NCI-H345 (cell line): ENCODE measurements at places on chromosomes 12 and 14.

DNA sequence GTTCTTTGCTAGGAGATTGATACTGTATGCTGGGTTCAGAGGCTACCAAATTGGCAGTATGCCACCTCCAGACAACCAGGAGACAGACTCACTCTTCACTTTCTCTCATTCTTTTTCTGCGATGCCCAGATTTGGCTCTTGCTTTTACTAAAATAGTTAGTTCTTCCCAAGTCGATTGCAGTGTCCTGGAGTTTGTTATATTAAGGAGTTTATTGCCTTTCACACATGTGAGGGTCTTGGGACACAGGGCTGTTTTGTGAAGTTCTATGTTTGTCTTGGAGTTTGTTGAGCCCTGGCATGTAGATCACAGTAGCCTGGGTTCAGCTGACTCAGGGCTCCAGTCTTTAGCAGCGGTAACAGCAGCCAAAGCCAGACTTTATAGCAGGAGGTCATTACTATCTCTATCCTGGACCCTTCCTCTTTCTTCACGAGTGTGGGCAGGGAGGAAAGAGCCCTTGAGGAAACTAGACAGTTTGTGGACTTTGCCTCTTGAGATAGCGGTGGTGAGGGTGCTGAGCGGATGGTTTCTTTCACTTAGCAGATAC lies 1.6 kb downstream of the MLEC start:
- no peak for DNase-seq

GRCh38 chr12:15596174-15596573 lies 193.0 kb downstream of the EPS8 start:
- DNase-seq, result no peak

DNA sequence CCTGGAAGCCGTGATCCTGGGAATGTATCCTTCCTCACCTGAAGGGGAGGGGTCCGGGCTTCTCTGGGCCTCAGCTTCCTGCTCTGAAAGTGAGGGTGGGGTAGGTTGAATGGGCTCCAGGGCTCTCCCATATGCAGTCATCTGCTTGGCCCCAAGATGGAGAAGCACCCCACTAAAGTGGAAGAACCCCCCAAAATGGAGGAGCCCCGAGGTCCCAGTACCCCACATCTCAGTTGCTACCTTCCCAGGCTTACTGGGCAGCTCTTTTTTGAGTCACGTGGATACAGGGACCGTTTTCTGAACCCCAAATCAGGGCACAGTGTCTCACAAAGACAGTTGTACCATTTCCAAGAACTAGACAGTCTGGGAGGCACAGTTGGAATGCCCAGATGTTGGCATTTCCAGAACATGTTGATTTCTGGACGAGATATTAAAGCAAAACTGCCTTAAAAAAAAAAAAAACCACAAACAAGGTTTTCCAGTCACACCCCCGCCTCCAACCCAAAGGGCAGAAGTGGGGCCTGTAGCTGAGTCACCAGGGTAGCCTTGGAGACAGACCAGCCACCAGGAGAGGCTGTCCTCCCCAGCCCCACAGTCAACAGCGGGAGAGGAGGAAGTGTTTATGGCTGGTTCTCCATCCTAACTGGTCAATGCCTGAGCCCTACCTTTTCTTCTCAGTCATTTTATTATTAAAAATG lies 12.1 kb downstream of the VASH1 start:
- DNase-seq, result no peak

DNA sequence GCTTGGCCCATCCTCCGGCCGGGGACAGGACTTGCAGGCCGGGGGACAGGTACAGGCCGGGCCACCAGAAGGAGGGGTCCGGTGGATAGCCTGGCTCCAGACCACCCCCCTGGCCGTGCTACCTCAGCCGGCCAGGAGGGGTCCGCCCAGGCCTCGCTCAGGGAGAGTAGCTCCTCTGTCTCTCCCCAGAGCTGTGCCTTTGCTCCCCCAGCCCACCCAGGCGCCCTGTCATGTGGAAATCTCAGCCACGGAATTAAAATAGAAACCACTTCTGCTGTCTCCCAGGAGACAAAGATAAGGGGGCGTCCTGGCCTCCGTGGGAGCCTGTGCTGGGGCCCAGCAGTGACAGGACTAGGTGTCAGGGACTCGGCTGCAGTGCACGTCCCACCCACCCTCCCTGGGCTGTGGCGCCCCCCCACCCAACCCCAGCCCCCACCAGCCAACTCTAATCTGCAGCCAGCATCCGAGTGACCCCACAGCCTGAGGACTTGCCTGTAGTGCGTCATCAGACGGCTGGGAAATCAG lies 3.3 kb upstream of the CRIP2 start:
- no peak for DNase-seq

DNA sequence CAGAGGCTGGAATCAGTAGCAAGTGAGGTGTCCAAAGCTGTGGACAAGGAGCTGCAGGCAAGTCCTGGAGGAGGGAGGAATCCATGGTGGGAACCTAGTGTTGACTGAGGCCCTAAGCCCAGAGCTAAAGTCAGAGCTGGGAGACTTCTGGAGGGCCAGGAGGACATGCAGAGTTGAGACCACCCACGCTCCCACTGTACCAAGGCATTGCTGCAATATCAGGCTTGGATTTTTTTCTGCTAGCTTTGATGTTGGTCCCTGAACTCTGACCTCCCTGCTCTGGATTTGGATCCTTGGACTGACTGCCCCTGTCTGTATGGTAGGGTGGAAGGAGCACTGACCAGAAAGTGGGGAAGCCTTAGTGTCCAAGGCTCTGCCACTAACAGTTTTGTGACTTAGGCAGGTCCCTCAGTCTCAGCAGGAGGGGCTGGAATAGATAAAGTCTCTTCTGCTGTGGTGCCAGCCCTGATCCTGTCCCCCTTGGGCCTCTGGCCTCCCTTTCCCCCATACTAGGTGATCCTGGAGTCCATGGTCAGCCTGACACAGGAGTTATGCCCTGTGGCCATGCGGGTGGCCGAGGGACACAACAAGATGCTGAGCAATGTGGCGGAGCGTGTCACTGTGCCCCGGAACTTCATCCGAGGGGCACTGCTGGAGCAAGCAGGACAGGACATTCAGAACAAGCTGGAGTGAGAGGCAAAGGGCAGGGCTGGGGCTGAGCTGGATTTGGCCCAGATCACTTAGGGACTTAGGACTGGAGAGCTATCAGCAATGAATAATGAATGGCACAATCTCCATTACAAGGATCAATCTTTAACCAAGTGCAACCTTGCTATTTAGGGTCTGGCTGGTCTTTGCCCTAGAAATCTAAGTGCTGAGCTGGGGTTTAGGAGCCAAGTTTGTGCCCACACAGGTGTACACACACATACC lies 9.4 kb downstream of the CARMIL3 start:
- no peak for DNase-seq

DNA sequence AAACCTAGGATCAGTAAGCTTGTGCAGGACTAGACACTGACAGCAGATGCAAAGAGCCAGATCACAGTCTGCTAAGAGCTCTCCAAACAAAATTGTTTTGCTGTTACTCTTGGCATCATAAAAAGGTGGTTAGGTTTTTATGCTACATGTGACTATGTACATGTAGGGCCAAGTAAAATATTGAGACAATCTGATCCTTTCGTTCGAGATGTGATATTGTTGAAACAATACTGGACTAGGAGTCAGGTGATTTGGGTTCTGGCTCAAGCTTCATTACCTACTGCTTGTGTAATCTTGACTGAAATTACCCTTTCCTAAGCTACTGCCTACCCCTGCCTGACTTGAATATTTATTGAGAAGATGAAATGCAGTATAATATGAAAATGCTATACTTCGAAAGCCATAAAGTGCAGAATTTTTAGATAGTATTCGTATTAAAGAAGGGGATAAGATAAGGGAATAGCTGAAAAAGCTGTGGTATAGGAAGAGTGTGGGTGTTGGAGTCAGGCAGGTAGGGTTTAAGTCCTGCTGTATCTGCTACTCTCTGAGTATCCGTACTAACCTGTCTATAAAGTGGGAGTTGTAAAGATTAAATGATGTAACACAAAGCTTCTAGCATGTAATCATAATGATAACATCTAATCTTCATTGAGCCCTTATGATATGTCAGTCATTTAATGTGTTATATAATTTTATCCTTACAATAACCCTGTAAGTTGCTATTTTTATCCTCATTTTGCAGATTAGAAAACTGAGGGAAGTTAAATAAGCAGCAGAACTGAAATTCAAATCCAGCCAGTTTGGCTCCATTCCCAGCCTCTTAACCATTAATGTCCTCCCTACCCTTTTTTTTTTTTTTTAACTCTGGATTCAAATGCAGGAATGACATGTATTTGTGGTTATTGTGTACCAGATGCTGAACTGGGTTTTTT lies 38.6 kb upstream of the ATF1 start:
- DNase-seq, result no peak

DNA sequence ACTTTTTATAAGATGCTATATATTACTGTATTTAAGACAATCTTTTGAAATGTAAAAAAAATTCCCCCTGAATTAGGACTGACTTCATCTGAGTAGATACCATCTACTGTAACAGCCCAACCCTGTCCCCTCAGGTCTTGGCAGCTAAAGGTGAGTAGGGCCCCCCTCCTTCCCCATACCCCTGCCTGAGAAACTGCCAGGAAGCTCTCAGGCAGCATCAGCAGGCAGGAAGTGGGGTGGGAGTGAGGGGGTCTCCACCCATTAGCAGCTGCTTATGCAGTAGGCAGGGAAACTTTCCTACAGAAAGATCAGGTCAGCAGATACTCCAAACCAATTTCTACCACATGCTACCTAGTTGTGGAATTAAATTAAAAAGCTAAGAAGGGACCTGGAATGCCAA lies 62.5 kb downstream of the PAX9 start:
- no peak for DNase-seq

GRCh38 chr12:9619411-9620179 lies 11.9 kb upstream of the KLRB1 start:
- DNase-seq, result no peak

DNA sequence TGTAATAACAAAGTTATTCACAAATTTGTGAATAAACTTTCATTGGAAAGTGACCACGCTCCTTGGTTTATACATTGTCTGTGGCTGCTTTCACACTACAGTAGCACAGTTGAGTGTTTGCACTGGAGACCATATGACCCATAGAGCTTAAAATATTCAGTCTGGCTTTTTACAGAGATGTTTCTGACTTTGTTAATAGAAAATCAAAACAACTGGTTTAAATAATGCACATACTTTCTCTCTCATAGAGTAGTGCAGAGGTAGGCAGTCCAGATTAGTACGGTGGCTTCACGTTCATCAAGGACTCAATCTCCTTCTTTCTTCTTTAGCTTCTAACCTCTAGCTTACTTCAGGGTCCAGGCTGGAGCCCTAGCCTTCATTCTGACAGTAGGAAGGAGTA lies 36.2 kb downstream of the PSEN1 start:
- no peak for DNase-seq

DNA sequence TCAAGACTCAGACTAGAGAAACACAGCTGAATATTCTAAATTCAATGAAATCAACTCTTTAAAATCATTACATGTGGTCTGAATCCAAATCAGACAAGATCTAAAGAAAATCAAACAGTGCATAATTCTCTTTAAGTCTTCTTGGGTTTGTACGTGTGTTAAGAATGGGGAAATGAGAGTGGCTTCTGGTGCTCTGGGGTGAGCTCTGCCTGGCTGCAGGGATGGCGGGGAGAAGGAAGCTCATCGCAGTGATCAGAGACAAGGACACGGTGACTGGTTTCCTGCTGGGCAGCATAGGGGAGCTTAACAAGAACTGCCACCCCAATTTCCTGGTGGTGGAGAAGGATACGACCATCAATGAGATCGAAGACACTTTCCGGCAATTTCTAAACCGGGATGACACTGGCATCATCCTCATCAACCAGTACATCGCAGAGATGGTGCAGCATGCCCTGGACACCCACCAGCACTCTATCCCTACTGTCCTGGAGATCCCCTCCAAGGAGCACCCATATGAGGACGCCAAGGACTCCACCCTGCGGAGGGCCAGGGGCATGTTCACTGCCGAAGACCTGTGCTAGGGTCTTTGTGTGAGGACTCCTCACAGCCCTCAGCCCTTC lies 20.9 kb downstream of the SENP1 start:
- no peak for DNase-seq

DNA sequence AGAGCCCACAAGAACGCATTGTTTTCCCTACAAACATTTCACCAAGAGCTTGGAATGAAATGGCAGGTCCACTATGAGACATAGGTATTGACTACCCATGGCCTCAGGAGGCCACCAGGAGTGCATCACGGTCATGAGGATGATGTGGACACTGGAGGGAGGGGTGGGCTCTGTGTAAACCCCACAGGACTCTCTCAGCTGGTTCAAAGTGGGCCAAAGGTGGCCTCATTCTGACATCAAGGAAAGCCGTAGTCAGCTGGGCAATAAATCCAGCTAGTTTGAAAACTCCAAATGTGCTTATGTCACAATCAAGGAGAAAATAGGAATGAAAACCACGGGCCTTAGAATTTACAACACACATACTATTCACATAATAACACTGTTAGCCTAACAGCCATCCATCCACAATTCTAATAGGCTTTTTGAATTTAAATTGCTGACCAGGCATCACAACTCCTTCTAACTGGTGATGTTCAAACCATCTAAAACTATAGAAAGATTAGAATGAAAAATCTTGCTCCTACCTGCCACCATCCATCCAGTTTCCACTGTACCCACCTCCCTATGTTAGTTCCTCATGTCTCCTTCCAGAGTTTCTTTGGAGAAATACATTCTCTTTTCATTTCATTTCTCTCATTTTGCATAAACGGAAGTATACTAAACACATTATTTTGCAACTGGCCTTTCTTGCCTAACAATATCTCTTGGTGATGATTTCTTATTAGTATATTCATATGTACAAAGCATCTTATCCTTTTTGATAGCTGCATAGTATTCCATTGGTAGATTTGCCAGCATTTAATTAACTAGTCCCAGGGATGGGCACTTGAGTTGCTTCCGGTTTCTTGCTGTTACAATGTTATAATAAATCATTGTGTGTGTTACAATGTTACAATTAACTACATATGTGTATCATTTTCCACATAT lies 21.5 kb downstream of the CMKLR1 start:
- no peak for DNase-seq

GRCh38 chr12:131311764-131312163 lies 358.1 kb downstream of the ADGRD1 start:
- DNase-seq, result no peak

DNA sequence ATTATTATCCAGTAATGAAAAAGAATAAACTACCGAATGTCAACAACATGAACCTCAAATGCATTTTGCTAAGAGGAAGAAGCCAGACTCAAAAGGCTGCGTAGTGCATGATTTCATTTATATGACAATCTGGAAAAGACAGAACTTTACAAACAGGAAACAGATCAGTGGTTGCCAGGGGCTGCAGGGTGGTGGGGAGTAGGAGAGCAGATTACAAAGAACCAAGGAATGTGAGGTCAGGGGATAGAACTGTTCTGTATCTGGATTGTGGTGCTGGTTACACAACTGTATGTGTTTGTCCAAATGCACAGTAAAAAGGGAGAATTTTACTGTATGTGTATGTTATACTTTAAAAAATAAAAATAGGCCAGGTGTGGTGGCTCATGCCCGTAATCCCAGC lies 89.7 kb upstream of the MYL2 start:
- no peak for DNase-seq

DNA sequence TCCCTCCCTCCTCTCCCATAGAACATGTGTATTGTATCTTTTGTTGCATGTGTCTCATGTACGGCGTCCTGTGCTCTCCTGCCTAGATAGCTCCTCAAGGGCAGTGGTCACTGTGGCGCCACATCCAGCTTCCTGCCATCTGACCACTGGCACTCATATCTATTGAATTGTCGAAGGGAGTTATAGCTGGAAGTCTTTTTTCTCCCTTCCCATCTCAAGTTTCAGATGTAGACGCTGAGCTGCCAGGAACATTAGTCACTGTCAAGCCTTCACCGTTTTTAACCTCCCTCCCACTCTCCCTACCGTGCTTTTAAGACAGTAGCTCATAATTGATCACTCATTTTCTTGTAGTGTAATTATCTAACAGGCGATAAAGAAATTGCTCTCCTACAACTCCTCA lies 33.0 kb downstream of the MTHFD1 start:
- DNase-seq, result no peak
